Heart left ventricle (tissue), 16 donors: ENCODE measurements at places on chromosomes 1 and 21.
A peak's percentile ranks its signal among the peaks of the same experiment; 100 is the strongest.

GRCh38 chr21:20944139-20944538, 54.1 kb upstream of the NCAM2 start:
- no peak for DNase-seq

DNA sequence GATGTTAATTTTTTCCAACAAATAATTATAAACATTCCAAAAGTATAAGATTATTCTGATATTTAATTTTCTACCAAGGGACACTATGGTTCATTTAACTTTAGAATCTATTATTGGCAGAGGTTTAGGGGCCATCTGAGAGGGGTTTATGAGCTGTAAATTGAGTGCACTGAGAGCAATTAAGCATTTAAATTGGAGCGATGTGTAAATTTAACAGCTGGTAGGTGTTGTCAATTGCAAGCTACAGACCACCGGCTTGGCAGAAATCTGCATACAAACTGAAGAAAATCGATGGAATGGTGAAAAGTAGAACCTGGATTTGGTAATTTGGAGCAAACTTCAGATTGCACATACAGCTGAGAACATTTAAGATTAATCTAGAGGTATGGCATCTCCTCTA, 55.8 kb upstream of the MTF2 start:
- DNase-seq, result no peak

DNA sequence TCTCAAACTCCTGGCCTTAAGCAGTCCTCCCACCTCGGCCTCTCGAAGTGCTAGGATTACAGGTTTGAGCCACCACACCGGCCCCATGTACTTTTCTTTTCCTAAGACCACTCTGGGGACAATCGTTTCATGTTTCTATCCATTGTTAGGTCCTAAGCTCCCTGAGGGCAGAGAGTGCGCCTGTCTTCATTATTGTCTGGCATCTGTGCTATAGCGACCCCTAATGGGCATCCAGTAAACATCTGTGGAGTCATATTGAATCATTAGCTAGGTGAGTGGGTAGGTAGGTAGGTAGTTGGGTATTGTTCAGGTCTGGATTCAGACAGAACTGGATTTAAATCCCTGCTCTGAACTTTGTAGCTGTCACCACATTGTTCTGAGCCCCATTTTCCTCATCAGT, 66.1 kb downstream of the TMEM53 start:
- DNase-seq, result no peak

DNA sequence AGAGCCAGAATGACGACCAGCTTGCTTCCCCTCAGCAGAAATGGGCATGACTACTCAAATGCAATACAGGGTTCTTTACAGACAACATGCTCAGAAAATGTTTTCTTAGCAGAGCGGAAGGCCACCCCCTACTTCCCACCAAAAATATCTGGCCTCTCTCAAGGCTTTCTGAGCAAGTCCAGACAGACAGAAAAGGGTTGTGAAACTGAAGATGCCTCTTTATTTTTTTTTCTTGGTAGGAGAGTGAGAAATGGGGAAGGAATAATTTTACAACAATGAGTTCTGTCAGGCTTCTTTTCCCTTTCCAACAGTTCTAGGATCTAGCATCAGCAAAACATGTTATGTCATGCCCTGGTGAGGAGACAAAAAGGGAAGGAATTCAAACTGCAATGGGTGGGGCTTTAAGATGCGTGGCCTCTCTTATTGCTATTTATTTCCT, 172.0 kb upstream of the CAMK1G start:
- DNase-seq, result no peak

- no peak for DNase-seq
Measured at GRCh38 chr1:90719330-90720144, 2.4 kb upstream of the BARHL2 start.

- no peak for DNase-seq
Measured at GRCh38 chr1:108880850-108881249, 4.1 kb downstream of the GPSM2 start.

DNA sequence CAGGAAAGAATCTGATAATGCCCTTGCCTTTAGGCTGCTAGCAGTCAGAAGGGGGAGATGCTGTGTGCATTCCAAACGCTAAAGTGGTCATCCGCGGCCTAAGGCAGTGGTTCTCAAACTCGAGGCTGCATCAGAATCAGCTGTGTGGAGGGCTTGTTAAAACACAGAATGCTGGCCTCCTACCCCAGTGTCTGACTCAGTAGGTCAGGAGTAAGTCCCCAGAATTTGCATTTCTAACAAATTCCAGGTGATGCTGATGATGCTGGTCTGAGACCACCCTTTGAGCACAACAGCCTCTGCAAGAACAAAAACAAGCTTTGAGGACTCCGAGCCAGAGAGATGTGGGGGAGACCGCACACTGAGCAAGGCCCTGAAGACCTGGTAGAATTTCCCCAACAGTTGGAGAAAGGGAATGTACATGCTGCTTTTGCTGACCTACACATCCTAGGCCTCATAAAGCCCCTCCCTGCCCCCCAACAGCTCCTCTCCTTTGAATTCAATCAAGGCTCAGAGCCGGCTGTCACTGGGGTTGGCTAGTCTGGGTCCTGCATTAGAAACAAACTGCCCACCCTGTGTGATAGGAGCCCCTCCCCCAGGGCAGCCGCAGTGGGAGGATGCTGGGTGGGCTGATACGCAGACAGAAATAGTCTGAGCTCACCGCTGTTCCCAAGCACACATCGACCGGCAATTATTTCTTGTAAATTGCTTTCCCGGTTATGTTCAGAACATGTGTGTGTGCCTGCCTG, 27.1 kb downstream of the SHISAL2A start:
- DNase-seq, result no peak

GRCh38 chr1:59696421-59697115, 118.2 kb upstream of the HOOK1 start:
- DNase-seq, result no peak

DNA sequence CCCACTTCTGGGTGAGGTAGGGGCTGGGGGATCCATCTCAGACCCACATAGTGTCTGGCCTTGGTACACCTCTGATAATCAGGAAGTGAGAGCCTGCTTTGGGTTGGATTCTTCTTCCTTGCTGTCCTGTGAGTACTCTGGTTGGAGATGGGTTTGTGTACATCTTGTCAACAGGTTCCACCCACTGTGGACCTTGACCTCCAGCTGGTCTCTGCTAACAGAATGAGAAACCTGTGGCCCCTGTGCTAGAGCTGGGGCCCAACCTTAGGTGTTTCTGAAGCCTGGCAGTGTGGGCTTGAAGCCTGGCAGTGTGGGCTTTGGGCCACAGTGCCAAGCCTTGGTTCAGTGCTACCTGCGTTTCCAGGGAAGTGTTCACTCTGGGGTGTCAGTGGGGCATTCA, 2.6 kb downstream of the ZBTB48 start:
- DNase-seq, result no peak

DNA sequence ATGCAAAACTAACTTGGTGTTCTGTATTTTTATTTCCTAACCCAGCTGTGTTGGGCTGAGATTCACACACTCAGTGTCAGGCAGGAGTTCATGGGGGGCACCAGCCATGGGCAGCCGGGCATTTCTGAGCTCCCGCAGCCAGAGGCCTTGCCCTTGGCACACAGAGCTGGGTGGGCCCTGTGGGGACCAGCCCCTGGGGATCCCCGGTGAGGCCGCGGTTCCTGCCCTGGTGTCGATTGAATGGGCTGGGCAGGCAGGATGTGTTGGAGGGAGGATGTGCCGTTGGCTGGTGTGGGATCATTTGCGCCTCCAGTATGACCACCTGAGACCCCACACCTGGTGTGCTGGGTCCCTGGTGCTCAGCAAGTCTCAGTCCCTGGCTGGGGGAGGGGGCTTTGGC, 91.0 kb downstream of the PRDM16 start:
- no peak for DNase-seq

DNA sequence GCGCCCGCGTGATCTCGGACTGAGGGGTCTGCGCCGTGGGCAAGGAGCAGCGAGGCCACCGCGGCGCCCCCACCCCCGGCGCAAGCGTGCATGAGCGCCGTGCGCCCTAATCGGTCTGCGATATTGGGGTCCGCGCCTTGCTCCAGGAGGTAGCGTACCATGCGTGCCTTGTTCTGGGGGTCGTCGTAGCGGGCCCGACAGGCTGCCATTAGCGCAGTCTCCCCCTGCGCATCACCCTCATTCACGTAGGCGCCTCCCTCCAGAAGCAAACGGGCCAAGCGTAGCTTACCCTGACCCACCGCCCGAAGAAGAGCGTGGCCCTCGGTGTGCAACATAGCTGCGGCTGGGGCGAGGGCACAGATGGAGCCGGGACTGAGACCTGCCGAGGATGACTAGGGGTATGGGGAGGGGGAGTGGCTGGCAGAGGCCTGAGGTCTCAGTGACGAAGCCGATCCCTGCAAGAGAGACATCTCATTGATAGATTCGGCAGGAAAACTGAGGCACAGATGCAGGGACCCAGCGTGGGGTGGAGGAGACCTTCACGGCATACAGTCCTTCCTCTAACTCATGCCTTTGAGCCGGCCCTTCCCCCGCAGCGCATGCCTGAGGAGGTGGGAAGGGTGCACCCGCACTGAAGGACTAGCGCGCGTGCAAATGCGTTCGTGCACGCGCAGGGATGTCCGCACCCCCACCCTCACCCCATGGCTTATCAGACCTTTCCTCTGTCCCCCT, 2.8 kb downstream of the ANKRD34A start:
- peak; percentile 62 for DNase-seq

- DNase-seq, result no peak
Measured at GRCh38 chr1:71861022-71861421, 421.3 kb downstream of the NEGR1 start.

GRCh38 chr1:52454779-52455178, 50.4 kb downstream of the PRPF38A start:
- no peak for DNase-seq

DNA sequence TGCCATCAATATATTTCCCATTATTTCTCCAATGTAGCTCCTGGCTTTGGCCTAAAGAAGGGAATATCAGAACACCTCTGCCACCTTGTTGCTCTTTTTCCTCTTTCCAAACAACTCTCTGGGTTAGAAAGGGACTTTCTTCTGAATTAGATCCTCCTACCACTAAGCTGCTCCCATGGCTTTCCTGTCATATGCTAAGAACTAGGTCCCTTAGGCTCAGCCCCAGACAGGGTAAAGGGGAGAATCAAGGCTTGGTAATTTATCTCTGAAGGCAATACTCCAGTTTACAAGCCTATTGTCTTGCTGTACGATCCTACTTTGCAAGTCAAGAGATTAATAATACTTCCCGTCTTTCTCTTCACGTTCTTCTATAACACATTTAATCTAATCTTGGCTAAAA, 373.2 kb upstream of the DAB1 start:
- DNase-seq, result no peak

DNA sequence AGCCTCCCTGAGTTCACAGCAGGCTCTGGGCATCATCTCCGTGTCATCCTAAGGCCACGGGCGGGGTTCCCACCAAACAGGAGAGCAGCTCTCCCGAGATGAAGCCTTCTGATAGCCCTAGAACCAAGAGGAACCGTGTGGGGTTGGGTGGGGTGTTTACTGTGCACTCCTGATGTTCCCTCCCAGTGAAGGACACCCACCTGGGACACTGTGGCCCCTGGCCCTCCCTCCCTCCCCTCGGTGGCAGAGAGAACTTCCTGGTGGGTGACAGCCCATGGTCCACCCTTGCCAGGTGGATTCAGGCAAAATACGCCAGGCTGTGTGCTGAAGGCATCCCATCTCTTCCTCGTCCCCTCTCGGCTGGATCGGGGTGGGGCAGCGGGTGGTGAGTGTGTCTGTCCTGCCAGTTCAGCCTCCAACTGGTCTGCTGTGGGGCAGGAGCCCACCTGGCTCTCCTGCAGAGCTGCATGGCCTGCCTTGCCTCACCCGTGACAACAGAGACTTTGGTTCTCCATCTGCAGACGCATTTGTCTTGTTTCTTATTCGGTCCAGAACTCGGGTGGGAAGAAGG, 15.6 kb upstream of the C1orf174 start:
- no peak for DNase-seq

DNA sequence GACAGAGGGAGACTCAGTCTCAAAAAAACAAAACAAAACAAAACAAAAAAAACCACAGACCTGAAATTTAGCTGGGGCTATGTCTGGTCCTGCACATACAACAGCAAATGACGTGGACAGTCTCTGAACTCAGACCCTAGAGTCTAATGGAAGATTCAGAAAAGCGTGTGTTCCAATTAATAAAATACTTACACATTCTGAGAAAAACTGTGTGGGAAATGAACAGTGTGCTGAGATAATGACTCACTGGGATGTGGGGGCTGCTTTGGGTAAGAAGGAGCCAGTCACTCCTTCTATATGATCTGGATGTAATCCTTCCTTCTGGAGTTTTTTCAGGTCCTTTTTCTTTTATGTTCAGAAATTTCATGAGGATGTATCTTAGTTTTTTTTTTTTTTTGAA, 29.4 kb downstream of the CLDN14 start:
- DNase-seq, result no peak

- DNase-seq, result no peak
Measured at GRCh38 chr21:46402421-46402820, 56.3 kb upstream of the DIP2A start.

DNA sequence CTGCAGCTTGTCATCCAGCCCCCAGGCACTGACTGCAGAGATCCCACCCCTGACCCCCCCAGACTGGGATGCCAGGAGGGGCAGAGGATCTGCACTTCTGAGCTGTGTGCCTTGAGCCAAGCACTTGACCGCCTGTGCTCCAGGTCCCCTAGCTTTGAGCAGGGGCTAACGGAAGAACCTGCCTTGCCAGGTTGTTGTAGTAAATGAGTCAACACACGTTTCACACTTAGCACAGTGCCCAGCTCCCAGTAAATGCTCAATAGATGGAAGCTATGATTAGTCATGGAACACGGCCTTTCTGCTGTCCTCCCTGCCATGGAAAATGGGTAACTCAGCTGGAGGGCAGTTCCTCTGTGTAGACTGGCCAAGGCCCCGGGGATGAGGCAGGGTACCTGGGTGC, 24.1 kb downstream of the IFFO2 start:
- no peak for DNase-seq

- no peak for DNase-seq
Measured at GRCh38 chr1:108600504-108600903, 40.6 kb downstream of the EEIG2 start.

DNA sequence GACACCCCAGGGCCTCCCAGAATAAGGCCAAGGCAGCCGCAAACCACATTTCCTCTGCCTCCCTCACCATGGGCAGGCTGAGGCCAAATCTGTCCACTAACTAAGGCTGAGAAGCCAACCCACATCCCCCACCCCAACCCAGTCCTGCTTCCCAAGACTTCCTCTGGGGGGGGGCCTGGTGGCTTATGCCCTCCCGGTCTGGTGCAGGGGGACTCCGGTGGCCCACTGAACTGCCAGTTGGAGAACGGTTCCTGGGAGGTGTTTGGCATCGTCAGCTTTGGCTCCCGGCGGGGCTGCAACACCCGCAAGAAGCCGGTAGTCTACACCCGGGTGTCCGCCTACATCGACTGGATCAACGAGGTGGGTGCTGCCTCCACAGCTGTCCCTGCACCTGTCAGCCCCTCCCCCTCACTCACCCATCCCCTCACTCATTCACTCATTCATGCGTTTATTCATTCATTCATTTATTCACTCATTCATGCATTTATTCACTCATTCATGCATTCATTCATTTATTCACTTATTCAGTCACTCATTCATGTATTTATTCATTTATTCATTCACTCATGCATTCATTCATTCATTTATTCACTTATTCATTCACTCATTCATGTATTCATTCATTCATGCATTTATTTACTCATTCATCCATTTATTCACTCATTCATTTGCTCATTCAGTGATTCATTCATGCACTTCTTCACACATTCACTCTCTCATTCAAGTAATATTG, 7.3 kb downstream of the CTRC start:
- DNase-seq, result no peak

- no peak for DNase-seq
Measured at GRCh38 chr1:243351337-243351736, 95.5 kb downstream of the SDCCAG8 start.
